GM12864 (cell line): ENCODE measurements at places on chromosomes 3 and 15.
A peak's percentile ranks its signal among the peaks of the same experiment; 100 is the strongest.

- DNase-seq, result no peak
Measured at GRCh38 chr3:39268549-39268900, 11.3 kb downstream of the CX3CR1 start.

DNA sequence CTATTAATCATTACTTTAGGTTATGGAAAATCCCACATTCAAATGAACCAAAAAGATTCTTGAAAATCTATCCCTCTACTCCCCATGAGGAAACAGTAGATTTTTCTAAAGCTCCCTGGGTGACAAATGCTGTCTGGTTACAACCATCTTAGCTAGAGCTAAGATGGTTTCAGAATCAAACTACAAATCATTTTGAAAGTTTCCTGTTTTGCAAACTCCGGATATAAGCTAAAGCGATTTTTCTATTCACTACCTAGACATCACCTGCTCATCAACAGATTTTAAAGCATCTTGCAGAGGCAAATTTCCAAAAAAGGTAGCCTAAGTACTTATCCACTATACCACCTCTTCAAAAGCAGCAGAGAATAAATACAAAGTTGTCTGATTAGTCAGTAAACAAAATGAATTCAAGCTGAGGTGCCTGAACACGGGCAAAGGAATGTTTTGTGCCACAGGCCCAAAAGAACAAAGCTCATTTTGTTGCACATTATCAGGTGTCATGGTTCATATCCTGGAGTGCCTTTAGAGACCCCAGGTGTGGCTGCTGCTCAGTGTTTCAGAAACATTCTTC is 204.9 kb downstream of the TNIK start:
- peak; percentile 65 for DNase-seq

- no peak for DNase-seq
Measured at GRCh38 chr3:114674036-114674435, 380.2 kb downstream of the TIGIT start.

DNA sequence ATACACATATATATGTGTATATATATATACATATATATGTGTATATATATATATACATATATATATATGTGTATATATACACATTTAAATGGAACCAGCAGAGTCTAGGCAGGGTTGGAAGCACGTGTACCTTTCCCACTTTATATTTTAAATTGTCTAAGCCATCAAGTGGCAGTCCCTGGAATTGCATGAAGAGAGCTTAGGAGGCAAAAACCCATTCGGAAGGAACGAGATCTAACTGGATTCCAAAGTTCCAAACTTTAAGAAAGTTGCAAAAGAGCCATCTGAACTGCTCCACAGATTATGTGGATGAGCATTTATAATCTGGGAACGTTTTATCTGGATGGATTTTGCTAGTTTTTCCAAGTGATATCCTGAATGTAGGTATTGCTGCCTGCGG is 186.5 kb downstream of the FOXP1 start:
- DNase-seq, result no peak

- no peak for DNase-seq
Measured at GRCh38 chr3:151869181-151869580, 4.3 kb upstream of the SUCNR1 start.

GRCh38 chr3:104388619-104389018 is 978.1 kb upstream of the ALCAM start:
- no peak for DNase-seq

- DNase-seq, result no peak
Measured at GRCh38 chr15:25058080-25058785, 103.4 kb downstream of the SNRPN start.

DNA sequence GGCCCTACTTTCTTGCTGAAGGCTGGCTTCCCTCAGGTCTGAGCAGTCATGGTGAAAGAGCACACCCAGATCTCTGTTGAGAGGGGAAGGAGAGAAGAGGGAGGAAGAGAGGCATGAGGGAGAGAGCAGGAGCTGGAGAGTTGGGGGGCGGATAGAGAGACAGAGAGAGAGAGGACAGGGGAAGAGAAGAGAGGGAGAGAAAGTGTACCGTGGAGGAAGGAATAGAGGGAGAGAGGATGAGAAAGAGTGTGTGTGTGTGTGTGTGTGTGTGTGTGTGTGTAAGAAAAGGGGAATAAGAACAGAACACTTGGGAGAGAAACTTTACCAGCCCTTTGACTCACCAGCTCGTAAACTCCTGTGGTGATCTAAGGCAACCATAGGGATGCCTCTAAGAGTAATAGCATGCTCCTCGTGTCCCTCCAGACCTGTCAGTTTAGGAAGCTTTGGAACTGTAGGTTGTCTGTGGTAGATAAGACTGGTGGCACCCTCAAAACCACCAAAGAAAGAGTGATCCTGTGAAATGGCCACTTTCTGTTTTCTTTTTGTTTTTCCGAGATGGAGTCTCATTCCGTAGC is 18.2 kb downstream of the ZNF592 start:
- DNase-seq, result no peak

DNA sequence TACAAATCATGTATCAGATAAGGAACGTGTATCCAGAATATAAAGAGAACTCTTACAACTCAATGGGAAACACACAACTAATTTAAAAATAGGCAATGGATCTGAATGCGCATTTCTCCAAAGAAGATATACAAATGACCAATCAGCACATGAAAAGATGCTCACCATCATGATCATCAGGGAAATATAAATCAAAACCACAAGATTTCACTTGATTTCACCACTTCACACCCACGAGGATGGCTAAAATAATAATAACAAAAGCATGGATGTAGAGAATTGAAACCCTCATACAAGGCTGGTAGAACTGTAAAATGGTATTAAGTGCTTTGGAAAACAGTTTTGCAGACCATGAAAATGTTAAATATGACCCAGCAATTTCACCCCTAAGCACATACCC is 26.7 kb upstream of the SLC12A8 start:
- DNase-seq, result no peak

GRCh38 chr15:63915209-63915872 is 81.6 kb upstream of the HERC1 start:
- no peak for DNase-seq

GRCh38 chr3:110743984-110744383 is 327.6 kb upstream of the NECTIN3 start:
- DNase-seq, result no peak

DNA sequence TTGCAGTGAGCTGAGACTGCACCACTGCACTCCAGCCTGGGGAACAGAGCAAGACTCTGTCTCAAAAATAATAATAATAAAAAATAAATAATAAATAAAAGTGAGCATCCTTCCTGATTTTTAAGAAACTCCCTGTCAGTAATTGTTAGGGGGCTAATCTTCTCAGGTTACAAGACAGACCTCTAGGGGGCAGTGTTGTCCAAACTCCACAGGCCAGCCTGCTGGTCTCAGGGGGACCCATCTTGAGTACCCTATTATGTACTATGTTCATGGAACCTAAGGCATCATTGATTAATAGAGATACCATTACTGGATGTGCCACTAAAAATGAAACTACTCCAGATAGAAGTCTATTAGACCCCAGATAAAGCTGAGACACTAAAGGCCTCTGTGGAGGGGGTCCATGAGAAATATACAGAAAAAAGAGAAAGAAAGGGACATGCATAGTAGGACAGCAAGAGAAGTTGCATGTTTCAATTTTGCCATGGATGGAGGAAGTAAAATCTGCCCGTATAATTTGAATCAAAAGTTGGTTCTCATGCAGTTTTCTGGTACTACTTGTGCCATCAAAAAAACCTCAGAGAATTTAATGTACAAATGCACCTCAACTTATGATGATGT is 85.5 kb upstream of the CDV3 start:
- DNase-seq, result no peak

- no peak for DNase-seq
Measured at GRCh38 chr3:32217339-32217738, 21.1 kb upstream of the CMTM8 start.

DNA sequence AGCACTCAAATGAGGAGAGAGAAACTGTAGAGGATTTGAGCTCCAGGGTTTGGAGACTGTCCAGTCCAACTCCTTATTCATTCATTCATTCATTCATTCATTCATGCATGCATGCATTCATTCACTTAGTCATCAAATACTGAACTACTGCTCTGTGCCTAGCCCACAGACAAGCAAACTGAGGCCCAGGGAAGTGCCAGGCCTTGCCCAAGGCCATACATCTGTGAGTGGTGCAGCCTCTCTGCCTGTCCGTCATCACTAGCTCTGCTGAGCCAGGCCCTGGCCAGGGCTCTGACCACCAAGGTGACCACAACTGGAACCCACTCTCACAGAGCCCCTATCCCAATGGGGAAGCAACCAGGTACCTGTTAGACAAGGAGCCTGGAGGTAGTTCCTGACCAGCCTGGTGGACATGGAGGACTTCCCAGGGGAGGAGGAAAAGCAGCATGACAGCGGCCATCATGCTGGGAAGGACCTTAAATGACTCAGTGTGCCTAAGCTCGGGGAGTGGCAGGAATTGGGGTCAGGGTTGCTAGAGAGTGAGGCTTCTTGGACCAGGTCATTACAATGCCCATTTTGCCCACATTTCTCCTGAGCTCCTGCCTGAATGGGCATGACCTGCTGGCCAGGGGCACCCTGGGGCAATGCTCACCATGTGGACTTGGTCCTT is 27.5 kb upstream of the RPL29 start:
- no peak for DNase-seq

DNA sequence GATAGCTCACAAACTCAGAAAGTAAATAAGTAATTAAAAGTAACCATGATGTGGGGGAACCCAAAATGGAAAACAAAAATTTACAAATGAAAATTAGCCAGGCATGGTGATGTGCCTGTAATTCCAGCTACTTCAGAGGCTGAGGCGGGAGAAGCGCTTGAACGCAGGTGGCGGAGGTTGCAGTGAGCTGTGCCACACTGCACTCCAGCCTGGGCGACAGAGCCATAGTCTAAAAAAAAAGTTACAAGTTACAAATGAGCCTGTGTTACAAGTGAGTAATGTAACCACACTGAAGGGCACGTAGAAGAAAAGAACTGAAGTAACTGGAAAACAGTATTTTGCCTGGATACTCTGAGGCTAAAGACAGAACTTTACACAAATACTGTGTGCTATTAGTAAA is 11.3 kb downstream of the EXOSC7 start:
- no peak for DNase-seq

- DNase-seq, result no peak
Measured at GRCh38 chr15:65396283-65396964, 18.6 kb upstream of the IGDCC3 start.

- DNase-seq, result no peak
Measured at GRCh38 chr3:197542741-197543454, 12.9 kb downstream of the BDH1 start.

DNA sequence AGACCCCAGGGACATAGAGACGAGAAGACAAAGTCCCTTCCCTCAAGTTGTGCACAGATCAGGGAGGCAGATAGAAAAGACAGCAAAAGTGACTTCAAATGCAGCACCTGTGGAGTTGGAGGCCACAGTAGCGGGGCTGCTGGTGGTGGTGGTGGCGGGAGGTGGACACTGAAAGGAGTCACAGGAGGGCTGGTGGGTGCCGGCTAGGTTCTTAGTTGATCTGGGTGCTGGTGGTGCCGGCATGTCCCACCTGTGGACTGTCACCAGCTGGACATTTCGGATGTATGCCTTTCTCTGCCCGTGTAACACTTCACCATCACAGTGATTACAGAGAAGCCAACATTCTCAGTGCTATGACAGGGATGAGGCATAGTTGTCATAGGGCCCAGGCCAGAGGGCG is 49.2 kb upstream of the MTMR10 start:
- DNase-seq, result no peak

DNA sequence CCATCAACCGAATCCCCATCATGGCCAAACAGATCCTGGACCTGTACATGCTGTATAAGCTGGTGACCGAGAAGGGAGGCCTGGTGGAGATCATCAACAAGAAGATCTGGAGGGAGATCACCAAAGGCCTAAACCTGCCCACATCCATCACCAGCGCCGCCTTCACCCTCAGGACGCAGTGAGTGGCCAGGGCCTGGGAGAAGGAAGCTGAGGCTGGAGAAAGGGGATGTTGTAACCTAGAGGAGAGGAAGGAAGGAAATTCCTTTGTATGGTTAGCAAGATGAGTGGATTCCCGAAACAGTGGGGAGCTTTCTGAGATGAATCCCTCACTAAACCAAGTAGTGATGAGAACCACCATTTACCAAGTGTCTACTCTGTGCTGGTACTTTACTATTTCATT is 25.8 kb upstream of the CLK3 start:
- no peak for DNase-seq

GRCh38 chr3:11130385-11130784 is 23.9 kb upstream of the HRH1 start:
- DNase-seq, result no peak

GRCh38 chr15:48250640-48251076 is 44.6 kb downstream of the SLC12A1 start:
- peak; percentile 26 for DNase-seq

- DNase-seq, result no peak
Measured at GRCh38 chr3:173711619-173712018, 314.1 kb downstream of the NLGN1 start.

- DNase-seq, result no peak
Measured at GRCh38 chr3:188948997-188949389, 222.8 kb upstream of the TPRG1 start.

GRCh38 chr15:70050970-70051369 is 46.7 kb downstream of the TLE3 start:
- no peak for DNase-seq

GRCh38 chr3:112770032-112770626 is 76.5 kb downstream of the CD200R1L start:
- no peak for DNase-seq

- DNase-seq, result no peak
Measured at GRCh38 chr3:163776743-163777142, 1301.6 kb downstream of the SI start.

GRCh38 chr15:31236184-31237042 is 90.2 kb upstream of the KLF13 start:
- no peak for DNase-seq

- no peak for DNase-seq
Measured at GRCh38 chr15:95658799-95659198, 671.7 kb upstream of the NR2F2 start.

DNA sequence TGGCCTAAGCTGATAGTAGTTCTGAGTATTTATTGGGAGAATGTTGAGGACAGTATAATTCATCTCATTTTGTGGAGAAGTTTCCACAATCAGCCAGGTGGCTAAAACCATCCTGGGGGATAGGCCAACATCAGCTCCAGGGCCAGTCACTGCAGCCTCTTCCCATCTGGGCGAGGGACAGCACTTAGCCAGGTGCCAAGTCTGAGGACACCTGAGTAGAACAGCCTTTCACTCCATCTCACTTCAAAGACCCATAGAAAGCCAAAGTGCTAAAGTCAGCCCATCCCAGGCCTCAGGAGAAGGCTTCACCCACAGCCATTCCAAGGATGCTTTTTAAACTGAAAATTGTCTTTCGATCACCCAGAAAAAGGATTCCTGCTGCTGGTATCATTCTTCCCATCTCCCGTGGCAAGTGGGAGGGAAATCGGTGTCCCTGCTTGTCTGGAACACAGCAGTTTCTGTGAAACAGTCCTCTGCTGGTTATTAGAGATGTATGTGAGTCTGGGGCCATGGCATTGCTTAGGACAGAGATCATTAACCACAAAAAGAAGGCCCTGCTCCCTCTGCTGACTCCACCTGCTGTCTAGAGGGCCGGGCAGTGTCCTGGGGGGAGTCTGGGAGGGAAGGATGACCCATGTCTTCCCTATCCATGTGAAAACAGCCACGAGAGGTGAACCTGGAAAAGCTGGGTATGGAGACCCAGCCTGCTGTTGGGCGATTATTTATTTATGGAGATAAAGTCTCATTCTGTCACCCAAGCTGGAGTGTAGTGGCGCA is 9.6 kb downstream of the CALML4 start:
- DNase-seq, result no peak
